ENCODE measurements at places on chromosomes 5 and 9.

DNA sequence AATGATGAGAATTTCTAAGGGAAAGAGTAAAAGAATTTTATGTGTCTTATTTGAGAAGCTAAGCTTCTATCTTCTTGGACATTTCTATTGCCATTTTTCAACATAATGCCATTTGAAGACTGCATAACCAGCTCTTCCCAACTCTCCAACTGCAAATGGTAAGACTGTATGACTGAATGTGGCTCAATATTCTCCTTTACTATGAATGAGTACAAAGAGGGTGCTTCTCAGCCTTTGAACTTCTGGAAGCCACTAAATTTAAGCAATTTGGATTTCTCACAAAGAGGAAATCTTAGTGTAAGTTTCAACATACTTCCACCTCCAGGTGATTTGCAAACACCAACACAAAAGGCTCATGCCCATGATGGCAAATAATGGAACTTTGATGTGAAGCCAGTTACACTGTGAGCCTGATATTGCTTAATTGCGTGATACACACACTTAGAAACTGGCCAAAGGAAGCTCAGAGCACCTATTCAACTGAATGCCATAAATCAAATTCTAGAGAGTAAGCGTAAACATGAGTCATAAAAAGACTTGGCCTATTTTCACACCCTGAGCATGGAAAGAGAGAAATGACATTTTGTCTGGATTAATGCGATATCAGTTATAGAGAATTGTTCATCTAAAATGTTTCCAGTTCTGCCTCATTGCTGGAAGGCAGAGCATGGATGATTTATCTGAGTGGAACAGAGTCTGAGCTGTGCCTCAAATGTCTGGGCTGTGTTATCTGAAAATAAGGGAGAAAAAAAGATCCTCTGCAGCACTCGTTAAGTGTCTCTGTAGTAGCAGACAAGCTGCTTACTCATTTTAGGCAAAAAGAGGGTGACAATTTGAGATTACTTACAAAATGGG, 145.3 kb downstream of the PLK2 start:
- DNase-seq: no peak

GRCh38 chr9:981491-981898, 5.0 kb downstream of the DMRT3 start:
- no peak for DNase-seq

DNA sequence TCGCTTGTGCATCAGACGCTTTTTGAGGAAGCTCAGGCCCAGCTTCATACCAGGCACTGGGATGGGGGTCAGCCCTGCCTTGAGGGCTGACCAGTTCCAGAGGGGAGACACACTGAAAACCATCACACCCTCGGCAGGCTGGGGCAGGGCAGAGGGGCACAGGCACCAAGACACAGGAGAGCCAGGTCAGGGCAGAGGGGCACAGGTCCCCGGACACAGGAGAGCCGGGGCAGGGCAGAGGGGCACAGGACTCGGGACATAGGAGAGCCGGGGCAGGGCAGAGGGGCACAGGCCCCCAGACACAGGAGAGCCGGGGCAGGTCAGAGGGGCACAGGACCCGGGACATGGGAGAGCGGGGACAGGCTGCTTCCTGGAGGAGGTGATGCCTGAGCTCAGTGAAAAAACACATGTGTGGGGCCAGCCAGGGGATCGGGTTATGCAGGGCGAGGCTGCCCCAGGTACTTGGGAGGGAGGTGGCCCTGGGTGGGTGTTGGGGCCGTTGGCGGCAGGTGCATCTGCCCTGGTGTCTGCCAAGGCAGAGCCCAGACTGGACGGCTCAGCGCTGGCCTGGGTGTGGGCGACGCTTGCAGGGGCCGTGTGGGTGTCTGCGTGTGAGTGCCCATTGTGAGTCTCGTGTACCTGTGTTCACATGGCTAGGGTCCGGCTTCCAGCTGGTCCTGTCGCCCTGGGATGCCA, 15.1 kb upstream of the SLC2A6 start:
- DNase-seq: no peak

GRCh38 chr5:39099831-39100230, 25.6 kb upstream of the RICTOR start:
- DNase-seq: no peak

- no peak for DNase-seq
These were observed 26.2 kb downstream of the WWC1 start for GRCh38 chr5:168317521-168318147.

DNA sequence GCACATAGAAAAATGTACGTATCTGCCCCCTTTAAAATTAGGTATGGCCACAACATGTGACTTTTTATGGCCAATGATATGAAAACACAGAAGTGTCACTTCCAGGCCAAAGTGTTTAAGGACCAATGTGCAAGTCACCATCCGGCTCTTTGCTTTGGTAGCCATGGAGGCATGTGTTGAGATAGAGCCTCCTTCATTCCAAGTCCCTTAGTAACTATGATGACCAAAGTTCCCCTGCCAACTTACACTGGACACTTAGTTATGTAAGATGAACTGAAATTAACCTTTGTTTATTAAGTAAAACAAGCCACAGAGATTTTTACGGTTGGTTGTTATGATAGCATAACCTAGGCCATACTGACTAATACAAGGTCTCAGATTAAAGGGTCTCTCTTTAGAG, 51.0 kb downstream of the FBN2 start:
- DNase-seq: no peak

GRCh38 chr5:57445705-57446037, 36.9 kb downstream of the ACTBL2 start:
- DNase-seq: no peak

Measured in SK-N-MC (cell line).